ENCODE measurements at places on chromosomes 1 and 21. TPM values are rescaled to one million over a fixed set of nuclear protein-coding genes. Genes with fewer than 3 reads are reported as not detected.

- peaks cover 29% of the 10 kb centered on the region for H3K4me1 ChIP-seq
- DNase-seq: no peak
- H3K27me3 ChIP-seq: no peaks in the 10 kb centered on the region
Observed at GRCh38 chr1:231841616-231842344, 215.2 kb downstream of the DISC1 start.

GRCh38 chr21:36385233-36386030 lies at the start of gene CHAF1B:
CHAF1B (plus strand) TSS chr21:36385392; CDS start chr21:36386137, 745 bp downstream.
- peak within 1 kb of the TSS; percentile 94 for H3K4me3 ChIP-seq
- no peaks in the 10 kb centered on the region for H3K27me3 ChIP-seq
- no peaks in the 10 kb centered on the region for H3K36me3 ChIP-seq
- H3K27ac ChIP-seq: 0 out of 2 replicates have a peak within 1 kb of the TSS, but pooled peaks have one; percentile 24

Gene OR2L2
- not detected for total RNA-seq

DNA sequence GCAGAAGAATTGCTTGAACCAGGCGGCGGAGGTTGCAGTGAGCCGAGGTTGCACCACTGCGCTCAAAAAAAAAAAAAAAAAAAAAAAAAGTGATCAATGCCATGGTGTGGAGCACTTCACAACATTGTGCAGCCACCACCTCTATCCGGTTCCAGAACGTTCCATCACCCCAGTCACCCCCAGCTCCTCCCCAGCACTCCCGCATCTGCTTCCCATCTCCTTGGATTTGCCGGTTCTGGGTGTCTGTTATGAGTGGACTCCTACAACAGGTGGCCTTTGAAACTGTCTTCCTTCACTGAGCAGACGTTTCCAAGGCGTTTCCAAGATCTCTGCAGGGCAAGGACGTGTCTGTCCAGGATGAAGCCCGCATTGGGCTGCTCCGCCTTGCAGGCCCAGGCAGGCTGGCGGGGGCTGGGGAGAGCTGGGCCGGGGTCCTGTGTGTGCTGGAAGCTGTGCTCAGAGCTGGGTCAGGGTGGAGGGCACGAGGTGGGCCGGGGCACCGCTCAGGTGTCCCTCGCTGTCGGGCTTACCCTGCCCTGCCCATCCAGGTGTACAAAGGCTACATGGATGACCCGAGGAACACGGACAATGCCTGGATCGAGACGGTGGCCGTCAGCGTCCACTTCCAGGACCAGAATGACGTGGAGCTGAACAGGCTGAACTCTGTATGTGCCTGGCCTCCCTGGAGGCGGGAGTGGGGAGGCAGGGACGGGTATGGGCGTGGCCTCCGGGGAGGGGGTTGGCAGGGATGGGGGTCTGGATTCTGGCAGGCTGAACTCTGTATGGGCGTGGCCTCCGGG lies 14.9 kb upstream of the LRRC3 start:
- H3K36me3 ChIP-seq: no peaks in the 10 kb centered on the region
- no peak for DNase-seq
- H3K27ac ChIP-seq: no peak overlapping the region
- H3K27me3 ChIP-seq: no peaks in the 10 kb centered on the region
- no peak overlapping the region for H3K4me3 ChIP-seq

DNA sequence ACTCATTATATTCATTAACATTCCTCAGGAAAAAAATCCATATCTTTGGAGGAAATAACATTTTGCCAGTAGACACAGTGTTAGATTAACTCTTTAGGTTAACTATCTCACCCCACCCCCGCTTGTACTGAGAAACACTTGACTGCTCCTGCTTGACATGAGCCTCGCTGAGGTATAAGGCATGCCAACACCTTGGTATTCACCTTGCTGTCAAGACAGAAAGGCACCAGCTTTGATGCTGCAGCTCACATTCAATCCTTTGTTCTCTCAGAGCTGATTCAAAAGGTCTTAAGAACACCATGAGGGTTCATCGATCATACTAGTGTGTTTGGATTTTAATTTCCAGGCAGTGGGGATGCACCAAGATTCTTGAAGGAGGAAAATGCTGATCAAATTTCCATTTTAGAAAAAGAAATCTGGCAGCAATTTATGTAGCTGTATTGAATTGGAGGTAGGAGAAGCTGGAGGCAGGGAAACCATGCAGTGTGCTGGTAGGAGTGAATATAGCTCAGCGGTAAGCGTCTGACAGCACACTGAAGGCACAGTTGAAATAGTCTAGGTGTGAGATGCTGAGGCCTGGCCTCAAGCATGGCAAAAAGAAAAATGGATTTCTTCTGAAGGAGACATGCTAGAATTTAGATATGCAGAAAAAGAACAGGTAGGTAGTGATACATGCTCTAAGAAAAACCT lies 108.0 kb upstream of the ST6GALNAC5 start:
- no peaks in the 10 kb centered on the region for H3K4me1 ChIP-seq
- H3K27me3 ChIP-seq: peaks cover 7% of the 10 kb centered on the region
- no peak for DNase-seq
- H3K36me3 ChIP-seq: no peaks in the 10 kb centered on the region
- H3K27ac ChIP-seq: no peak overlapping the region
- H3K4me3 ChIP-seq: no peak overlapping the region

- peak overlapping the region; percentile 94 for H3K4me3 ChIP-seq
- peaks cover 11% of the 10 kb centered on the region for H3K36me3 ChIP-seq
- H3K4me1 ChIP-seq: peaks cover 14% of the 10 kb centered on the region
- DNase-seq: no peak
- no peak overlapping the region for H3K27ac ChIP-seq
- no peaks in the 10 kb centered on the region for H3K27me3 ChIP-seq
Observed at GRCh38 chr1:109213345-109213823, 334 bp upstream of the SARS1 start.

DNA sequence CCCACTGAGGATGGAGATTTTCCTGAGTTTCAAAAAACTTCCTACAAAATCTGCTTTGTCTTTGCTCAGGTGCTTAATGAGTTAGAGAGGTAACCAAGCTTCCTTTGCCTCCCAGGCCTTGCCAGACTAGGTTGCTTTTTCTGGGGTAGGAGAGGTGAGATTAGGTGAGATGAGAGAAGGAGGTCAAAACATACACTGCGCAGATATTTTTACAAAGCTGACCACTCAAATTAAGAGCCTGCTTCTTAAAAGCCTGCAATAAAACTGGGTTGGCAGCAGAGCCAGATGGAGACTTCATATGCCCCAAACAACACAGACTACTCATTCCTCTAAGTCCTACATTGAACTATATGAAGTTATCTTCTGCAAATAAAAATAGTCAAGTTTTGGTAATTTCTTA lies 352.5 kb downstream of the NUF2 start:
- DNase-seq: no peak
- H3K27ac ChIP-seq: no peak overlapping the region
- H3K27me3 ChIP-seq: no peaks in the 10 kb centered on the region
- no peaks in the 10 kb centered on the region for H3K4me1 ChIP-seq

Gene TCHH
- total RNA-seq: not detected

Gene ZNF496
- 103 TPM for total RNA-seq

GRCh38 chr1:52238474-52238873 lies 96.6 kb downstream of the ZFYVE9 start:
- H3K27me3 ChIP-seq: no peaks in the 10 kb centered on the region
- peak overlapping the region; percentile 44 for H3K27ac ChIP-seq
- H3K4me3 ChIP-seq: no peak overlapping the region

Gene ABCA4
- 0.29 TPM for total RNA-seq

- no peaks in the 10 kb centered on the region for H3K36me3 ChIP-seq
- DNase-seq: no peak
- no peak overlapping the region for H3K27ac ChIP-seq
- no peaks in the 10 kb centered on the region for H3K27me3 ChIP-seq
- no peak overlapping the region for H3K4me3 ChIP-seq
Observed at GRCh38 chr1:155181371-155182051, 7.9 kb downstream of the TRIM46 start.

Measured in PC-3 (cell line).